ENCODE measurements at places on chromosomes 1 and 21.

GRCh38 chr1:29576510-29576909, 340.2 kb downstream of the PTPRU start:
- DNase-seq: no peak

DNA sequence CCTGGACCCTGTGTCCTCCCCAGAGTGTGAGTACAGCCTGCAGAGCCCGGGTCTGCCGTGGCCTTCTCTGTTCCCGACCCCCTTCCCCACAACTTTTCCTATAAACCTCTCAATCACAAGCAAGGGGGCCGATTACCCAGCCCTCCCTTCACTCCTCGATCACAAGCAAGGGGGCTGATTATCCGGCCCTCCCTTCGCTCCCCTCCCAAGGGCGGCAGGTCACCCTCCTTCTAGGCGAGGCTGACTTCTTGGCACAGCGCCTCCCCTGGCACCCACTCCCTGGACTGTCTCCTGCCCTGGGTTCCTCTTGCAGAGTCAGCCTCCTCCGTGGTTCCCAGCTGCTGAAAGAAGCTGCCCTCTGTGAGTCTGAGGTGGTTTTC, 12.3 kb upstream of the LDLRAP1 start:
- DNase-seq: no peak

DNA sequence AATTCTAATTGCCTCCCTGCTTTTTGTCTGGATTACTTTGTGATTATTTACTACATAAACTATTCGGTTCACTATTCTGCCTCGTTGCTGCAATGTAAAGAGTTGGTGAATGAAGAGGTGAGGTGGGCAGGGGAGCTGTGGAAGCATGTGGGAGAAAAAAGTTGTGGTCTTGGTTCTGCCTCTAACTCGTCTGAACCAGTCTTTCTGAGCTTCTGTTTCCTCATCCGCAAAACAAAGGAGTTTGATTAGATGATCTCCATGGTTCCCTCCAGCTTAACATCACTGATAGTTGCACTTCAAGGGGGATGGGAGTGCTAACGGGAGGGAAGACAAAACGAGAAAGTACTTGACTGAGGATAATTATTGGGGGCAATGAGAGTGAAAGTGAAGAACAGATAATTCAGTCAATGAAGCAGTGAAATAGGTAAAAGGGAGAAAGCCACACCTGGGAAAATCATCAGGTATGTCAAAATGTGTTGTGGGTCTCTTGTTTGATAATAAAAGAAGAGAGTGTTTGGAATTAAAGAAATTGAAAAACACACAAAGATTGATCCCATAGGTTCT, 26.2 kb upstream of the UHMK1 start:
- DNase-seq: no peak

- no peak for DNase-seq
Observed at GRCh38 chr1:154779551-154780189, 90.4 kb downstream of the KCNN3 start.

GRCh38 chr1:154862907-154863306, 7.2 kb downstream of the KCNN3 start:
- DNase-seq: no peak

- peak; percentile 79 for DNase-seq
Observed at GRCh38 chr1:110337704-110338308, 1.4 kb upstream of the RBM15 start.

DNA sequence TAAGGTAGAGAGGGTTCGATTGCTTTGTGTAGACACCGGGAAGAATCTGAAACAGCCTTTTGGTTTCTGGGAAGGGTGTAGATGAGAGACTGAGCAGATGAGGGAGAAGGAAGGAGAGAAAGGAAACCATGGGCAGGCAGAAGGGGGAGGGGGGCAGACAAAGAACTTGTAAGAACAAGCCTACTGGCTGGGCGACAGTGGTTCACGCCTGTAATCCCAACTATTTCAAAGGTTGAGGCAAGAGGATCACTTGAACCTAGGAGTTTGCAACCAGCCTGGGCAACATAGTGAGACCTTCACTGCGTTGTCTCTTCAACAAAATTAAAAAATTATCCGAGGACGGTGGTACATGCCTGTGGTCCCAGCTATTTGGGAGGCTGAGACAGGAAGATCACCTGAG, 106.2 kb downstream of the TM2D1 start:
- DNase-seq: no peak

GRCh38 chr1:17360272-17360956, 11.6 kb upstream of the PADI6 start:
- DNase-seq: no peak

DNA sequence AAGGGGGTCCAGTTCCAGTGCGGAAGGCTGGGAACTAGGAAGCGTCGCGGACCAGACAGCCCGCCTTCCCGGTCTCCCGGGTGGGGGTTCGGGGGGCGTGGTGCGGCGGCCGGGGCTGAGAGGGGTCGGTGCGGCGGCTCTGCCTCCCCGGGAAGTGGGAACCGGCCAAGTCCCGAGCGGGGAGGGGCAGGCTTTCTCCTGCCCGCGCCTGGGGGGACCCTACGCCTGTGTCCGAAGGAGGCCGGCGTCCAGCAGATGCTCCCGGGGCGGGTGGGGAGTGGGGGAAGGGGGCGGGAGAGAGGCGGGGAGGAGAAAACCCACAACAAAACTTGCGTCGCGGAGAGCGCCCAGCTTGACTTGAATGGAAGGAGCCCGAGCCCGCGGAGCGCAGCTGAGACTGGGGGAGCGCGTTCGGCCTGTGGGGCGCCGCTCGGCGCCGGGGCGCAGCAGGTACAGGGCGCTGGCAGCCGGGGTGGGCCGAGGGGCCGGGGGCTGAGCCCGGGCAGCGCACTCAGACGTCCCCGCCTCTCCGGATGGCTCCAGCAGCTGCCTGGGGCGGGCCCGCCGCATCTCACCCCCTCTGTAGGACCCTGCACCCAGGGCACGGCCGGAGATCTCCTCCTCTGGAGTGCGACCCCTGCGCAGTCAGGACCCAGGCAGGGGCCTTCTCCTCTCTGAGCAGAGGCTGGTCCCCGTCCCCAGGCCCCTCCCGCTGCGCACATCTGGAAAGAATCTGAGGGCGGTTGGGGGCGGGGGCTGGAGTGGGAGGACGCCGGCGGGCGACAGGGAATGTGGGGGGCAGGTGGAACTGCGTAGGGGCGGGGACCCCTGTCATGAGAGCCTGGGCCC, at the start of gene PODN:
Gene PODN (plus strand): TSS at position 355 of the 849 bp plus-strand sequence. CDS start 7,643 bp downstream, outside the sequence.
- no peak for DNase-seq

DNA sequence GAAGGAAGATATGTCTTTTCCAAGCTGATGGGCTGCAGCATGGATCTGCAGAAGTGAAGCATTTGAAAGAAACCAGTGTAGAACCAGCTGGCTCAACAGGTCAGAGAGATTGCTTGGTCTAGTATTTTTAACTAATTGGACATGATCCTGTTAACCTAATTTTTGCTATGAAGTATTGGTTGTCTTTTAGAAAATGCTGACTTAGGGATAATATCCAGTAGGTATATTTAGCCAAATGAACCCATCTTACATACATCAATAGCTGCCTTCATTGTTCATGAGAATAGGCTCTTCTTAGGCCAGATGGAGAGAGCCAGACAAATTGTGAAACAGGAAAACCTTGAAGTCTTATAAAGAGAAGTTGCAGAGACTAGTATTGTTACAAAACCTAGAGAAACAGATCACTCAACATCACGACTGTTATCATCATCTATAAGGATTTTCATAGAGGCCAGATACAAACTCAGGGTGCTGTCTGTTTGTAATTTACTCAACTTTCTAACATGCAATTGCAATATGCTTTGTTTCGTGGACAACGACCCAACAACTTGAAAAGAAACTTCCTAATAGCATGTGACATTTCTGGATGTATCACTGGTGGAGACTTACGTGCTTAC, 148.2 kb downstream of the DISC1 start:
- DNase-seq: no peak

GRCh38 chr1:29508458-29509107, 272.3 kb downstream of the PTPRU start:
- no peak for DNase-seq

- DNase-seq: no peak
Observed at GRCh38 chr1:87718241-87718950, 389.7 kb downstream of the LMO4 start.

DNA sequence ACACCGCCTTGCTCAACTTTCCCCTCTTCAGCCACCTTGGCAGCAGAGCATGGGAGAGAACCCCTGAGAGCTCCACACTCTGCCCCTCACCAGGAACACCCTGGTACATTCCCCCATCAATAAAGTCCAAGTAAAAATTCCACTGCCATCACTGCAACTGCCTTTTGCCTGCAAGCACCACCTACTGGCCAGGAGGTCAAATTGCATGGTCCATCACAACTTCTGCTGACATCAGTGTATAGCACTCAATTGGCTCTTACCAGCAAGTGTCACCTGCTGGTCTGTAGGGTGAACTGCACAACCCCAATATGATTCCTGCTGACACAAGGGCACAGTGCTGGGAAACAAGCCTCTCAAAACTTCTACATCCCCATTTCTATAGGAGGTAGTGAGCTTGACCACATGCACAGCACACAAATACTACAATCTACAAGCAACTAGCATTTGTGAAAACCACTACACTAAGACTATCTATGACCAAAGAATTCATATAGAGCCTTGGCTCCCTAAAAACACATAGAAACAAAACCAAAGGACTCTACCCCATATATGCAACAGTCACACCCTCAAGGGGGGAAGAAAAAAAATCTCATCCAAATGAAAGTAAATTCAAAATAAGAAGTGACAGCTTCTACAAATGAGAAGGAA, 69.2 kb downstream of the FASLG start:
- DNase-seq: no peak

DNA sequence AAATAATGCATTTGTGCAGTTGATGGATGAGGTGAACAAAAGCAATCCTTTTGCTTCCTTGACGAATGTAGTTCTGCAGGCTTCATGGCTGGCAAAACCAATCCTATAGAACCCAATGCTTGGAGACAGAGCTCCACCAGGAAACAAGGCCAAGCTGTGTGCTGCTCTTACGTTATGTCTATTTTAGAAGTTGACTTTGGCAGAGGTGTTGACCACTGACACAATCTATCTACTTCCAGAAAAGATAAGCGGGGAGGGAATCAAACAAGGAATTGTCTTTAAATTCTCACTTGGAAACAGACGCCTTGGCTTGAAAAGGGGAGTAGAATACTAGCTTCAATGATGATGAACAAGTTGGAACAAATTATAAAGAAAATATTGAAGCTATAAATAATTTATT, 211.2 kb downstream of the SETD4 start:
- DNase-seq: no peak

GRCh38 chr1:205191622-205192021, 19.9 kb downstream of the DSTYK start:
- DNase-seq: no peak

DNA sequence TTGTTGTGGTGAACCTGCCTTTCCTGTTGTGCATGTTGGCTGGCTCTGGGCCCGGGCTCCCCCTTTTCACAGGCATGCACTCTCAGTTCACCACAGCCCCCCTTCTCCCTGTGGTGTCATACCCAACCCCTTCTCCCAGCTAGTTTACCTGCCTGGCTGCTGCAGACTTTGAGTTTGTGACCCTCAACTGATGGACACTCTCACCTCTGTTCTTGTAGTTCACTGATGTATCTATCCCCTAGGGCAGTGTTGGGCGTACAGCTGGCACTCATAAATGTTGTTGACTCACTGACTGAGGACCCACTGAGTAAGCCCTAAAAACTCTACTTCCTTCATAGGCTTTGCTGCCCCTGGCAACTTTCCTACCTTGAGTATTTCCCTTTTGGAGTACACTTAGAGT, 54.9 kb downstream of the WDR64 start:
- DNase-seq: no peak

DNA sequence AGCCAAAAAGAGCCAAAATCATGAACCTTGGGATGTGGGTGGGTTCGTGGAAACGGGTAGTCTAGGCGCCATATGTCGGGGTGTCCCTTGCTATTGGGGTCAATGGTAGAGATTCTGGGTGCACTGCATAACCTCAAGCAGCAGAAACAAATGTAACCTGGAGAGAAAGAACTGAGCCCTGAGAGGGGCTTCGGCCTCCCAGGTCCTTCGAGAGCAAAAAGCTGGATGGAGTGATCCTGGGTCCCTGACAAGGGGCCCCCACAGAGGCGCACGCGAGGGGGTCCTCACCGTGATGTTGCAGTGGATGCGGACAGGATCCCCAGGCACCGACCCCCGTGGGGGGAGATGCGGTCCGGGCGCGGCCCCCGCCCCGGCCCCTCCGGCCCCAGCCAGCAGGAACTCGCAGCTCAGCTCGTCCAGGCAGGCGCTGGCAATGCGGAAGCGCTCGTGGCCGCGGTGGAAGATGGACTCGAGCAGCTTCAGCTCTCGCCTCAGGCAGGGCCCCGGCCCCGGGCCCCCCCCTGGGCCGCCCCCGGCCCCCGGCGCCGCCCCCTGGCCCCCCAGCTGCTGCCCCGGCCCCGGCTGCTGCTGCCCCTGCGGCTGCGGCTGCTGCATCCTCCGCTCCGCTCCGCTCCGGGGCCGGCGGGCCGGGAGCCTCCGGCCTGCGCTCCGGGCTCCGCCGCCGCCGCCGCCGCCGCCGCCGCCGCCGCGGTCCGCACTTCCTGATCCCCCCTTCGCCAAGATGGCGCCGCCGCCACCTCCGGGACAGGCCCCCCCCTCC, at the start of gene UBE2Q1:
Gene UBE2Q1 (minus strand): TSS at position 724 of the 781 bp plus-strand sequence. CDS start 109 bp downstream, at position 615.
- DNase-seq: no peak

GRCh38 chr1:238465449-238465848, 574.7 kb upstream of the ZP4 start:
- DNase-seq: no peak

DNA sequence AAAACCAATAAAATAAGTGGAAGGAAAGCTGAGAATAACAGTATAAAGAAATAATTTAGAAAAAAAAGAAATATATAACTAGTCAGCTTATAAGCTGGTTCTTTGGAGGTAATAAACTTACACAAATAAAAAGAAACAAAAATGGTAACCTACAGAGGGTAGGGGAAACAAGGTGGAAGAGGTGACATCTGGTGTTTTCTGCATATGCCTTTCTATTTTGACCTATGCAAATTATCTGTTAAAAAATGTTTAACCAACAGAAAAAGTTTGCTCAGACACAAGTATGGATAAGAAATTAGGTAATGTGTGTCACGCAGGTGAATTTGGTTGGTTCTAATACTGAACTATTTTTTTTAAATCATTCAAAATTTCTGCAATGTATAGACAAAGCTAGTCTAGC, 53.6 kb upstream of the DMRTA2 start:
- DNase-seq: no peak

DNA sequence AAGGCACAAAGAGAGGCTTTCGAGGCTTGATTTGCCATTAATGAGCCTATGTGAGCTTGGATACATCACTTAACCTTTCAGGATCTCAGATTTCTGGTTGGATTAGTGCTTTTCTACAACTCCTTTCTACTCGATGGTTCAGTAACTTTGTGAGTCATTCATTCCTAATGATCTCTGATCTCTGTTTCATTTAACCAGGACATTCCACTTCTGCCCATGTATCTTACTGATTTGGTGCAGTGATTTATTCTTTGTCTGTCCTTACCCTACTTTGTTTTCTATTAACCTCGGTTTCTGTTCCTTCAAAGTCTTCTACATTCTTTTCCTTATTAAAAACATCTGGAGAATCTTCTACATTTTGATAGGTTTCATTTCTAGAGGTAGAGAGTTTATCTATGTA, 94.6 kb upstream of the ZBTB18 start:
- no peak for DNase-seq

- no peak for DNase-seq
Observed at GRCh38 chr1:172298141-172298540, 122.3 kb upstream of the C1orf105 start.
